ENCODE measurements at places on chromosomes 1 and 21.

DNA sequence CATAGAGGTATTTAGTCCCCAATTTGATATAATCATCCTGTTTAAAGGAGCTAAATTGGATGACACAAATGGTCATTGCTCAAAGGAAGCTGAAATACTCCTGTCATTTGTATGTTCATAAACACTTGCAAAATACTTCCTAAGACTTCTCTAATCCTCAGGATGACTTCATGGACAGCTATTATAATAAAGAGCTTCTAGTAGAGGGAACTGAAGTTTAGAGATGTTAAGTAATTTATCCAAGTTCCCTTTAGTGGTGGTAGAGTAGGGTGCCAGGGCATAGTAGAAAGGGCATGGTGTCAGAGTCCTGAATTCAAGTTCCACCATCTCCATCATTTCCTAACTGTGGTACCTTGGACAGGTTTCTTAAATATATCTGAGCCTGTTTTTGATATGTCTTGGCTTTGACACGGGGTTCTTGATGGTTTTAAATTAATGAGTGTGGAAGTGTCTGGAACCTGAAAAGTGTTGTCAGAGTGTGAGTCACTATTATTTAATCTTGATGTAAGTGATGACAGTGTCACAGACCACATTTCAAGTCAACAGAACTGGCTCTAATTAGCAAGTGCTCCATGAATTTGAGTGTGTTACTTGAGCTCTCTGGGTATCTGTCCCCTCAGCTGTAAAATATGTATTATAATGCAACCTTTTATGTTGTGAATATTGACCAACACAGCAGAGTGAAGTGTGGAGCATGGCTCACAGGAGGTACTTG is 12.1 kb upstream of the GBP6 start:
- DNase-seq, result no peak

DNA sequence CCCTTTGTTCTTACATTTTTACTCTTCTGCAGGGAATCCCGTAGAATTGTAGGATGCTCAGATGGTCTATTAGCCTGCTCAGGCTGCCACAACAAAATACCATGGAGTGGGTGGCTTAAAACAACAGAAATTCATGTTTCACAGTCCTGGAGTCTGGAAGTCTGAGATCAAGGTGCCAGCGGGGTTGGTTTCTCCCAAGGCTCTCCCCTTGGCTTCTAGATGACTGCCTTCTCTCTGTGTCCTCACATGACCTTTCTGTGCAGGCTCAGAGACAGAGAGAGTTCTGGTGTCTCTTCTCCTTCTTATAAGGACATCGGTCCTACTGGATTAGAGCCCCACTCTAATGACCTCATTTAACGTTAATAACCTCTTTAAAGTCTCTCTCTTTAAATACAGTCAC is 41.7 kb downstream of the HUNK start:
- DNase-seq, result no peak

- DNase-seq, result no peak
These were observed 11.7 kb downstream of the TNFRSF18 start for GRCh38 chr1:1194723-1195122.

- no peak for DNase-seq
These were observed 115.1 kb upstream of the PBX1 start for GRCh38 chr1:164443836-164444235.

GRCh38 chr1:205343431-205344065 is 13.2 kb downstream of the KLHDC8A start:
- peak; percentile 35 for DNase-seq

- DNase-seq, result no peak
These were observed 36.3 kb downstream of the EDN2 start for GRCh38 chr1:41447995-41448770.

- DNase-seq, result no peak
These were observed 118.5 kb downstream of the EIF4G3 start for GRCh38 chr1:21058035-21058793.

DNA sequence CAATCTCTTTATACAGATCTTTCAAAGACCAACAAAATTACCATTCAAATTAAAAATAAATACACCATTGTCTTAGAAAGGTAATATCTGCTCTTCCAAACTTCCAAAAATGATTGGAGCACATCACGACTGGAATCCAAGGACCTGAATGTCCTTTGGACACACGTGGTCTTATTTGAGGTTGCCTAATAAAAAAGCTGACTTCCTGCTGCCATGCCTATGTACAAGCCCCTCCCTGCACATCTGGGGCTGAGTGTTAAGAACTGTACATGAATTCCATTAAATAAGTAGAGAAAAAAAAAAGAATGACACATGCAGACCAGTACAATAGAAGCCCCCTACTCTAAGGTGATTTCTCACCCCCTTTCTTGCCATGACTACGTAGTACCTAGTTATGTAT is 73.6 kb downstream of the SUSD4 start:
- DNase-seq, result no peak

GRCh38 chr1:65172936-65173690 is 25.1 kb downstream of the AK4 start:
- DNase-seq, result no peak

GRCh38 chr1:110258734-110259133 is 48.6 kb downstream of the KCNC4 start:
- peak; percentile 75 for DNase-seq

GRCh38 chr21:17802572-17802971 is 16.6 kb downstream of the C21orf91 start:
- DNase-seq, result no peak

- no peak for DNase-seq
These were observed 32.8 kb downstream of the ARID1A start for GRCh38 chr1:26728645-26729044.

DNA sequence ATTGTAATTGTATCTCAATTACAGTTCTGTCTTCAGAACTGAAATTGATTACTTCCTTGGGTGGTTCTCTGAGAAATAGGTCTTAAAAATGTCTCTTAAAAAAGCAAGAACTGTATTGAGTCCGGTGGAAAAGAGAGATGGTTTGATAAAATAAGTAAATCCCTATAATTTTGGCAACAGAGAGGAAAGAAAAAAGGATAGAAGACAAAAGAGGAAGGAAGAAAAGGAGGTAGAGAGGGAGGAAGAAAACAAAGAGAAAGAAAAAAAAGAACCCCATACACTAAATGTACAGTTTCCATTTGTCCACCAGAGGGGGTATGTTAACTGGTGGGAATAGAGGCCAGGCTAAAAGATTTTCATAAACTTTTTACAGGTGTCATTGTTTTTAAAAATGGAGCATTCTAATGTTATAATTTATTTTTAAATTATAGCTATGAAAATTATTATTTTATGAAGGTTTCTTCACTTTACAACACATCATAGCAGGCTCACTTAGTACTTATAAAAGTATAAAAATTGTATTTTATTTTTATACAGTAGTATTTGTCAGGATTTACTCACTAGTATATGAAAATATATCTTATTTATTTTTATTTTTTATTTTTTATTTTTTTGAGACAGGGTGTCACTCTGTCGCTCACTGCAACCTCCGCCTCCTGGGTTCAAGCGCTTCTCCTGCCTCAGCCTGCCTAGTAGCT is 2.1 kb upstream of the UBE2T start:
- peak; percentile 62 for DNase-seq

DNA sequence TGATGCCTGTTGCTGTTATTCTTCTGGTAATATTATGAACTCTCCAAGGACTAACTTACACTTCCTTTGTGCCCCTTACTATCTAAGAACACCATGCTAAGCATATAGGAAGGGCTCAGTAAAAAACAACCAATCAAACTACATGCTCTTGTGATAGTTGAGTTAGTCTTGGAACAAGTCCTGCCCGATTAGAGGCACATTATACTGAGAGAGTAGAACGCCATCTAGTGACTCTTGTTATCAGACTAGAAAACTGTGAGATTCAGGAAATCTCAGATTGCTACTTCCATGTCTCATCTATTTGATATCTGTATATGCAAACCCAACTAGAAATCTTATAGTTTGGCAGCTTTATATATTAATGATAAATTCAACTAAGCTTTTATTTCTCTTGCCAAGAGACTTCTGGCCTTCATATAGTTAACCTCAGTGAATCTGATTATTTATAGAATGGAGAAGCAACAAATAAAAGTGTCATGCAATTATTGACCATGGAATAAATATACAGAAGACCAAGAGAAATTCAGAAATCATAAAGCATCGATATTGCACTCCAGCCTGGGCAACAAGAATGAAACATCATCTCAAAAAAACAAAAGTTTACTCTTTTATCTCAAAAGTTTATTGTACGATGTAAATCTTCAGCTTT is 7.8 kb upstream of the SRRM1 start:
- DNase-seq, result peak; percentile 38

DNA sequence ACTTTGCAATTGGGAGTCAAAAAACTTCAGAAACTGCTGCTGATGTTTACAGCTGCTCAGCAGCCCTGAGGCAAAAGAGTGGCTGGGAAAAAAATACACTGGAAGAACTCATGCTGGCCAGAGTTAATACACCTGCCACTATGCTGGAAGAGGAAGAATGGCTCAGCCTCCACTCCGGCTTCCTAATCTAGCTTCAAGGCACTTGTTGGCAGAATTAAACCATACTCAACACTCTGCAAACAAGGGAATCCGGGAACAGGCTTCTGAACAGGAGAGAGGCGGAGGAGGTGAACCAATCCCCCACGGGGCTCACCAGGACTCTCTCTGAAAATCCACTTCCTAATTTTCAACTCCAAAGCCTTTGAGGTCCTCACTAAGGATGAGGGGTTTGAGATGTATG is 120.1 kb downstream of the CCDC185 start:
- peak; percentile 79 for DNase-seq

- DNase-seq, result no peak
These were observed 776 bp downstream of the ITSN1 start for GRCh38 chr21:33642896-33643657.

DNA sequence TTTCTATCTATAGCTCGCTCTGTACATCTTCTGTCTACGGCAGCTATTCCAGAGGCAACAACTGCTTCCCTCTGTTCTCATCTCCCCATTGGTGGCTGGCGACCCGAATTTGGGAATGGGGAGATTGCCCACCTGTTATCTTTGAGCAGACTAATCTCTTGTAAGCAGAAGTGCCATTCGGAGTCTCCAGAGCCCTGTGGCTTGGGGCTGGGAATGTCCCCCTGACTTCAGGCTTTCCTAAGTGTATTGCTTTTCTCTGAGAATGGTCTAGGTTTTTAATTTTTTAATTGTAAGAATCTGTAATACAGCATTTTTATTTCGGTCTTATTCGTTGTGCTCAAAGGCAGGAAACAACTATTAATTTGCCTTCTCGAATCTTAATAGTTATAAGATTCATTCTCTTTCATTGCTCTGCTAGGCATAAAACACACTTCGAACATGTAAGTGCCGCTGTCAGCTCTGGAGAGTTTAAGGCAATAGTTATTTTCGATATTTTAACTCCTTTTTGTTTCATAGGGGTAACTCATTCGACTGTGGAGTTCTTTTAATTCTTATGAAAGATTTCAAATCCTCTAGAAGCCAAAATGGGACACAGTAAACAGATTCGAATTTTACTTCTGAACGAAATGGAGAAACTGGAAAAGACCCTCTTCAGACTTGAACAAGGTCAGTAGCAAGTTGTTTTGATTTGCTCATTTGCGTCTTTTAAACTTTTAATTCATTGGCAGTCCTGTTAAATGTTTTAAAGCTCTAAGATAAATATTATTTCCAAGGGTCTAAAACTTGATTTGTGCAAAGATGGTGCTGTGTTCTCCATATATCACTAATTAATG is 514 bp downstream of the AGL start:
- DNase-seq, result no peak

DNA sequence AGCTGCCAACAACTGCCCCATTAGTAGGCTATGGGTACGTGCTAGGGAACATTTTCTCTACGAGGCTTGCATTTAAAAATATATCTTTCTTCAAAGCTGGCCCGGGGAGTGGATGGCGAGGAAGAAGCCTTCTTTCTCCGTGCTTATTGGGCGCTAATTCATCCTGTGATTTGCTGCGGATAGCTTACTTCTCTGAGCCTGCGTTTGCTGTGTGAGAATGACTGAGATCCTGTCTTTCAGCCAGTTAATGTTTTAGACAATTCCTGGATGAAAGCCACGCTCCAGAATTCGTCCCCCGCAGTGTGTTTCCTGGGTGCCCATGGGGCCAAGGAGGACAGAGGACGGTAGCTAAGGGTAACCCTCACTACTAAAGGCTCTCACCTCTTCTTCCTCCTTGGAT is 57.8 kb upstream of the TARBP1 start:
- no peak for DNase-seq

All from NCI-H1092 (cell line).